Activated CD4-positive, alpha-beta T cell treated with anti-CD3 and anti-CD28 coated beads, Interleukin-2, amount 10 ng/mL, durations not matched to agents 24 days and 14 days (primary cell): ENCODE measurements at places on chromosomes 11 and 22. TPM values are rescaled to one million over a fixed set of nuclear protein-coding genes. Genes with fewer than 3 reads are reported as not detected.

The SYT9 gene
- total RNA-seq, result not detected in 2 replicates

The TOLLIP gene
- 32.4 and 38.9 TPM in 2 replicates for total RNA-seq

GRCh38 chr11:65897020-65897471 is 3.1 kb downstream of the FOSL1 start:
- no peak overlapping the region for H3K4me3 ChIP-seq
- peak overlapping the region; percentile 62 for H3K27ac ChIP-seq
- DNase-seq, result peak; percentile 56
- H3K4me1 ChIP-seq, result peaks cover 53% of the 10 kb centered on the region
- peaks cover under 1% of the 10 kb centered on the region for H3K27me3 ChIP-seq

- H3K4me3 ChIP-seq, result no peak overlapping the region
- H3K27ac ChIP-seq, result no peak overlapping the region
- no peaks in the 10 kb centered on the region for H3K36me3 ChIP-seq
Measured at GRCh38 chr11:42249401-42249800, 789.9 kb upstream of the LRRC4C start.

The NCF4 gene
- 12.3 and 13.6 TPM in 2 replicates for total RNA-seq
